ENCODE measurements at places on chromosomes 5 and 9. TPM values are rescaled to one million over a fixed set of nuclear protein-coding genes. Genes with fewer than 3 reads are reported as not detected.
A peak's percentile ranks its signal among the peaks of the same experiment; 100 is the strongest.

Gene DDX4
- not detected for total RNA-seq

- DNase-seq: peak; percentile 56
These were observed 65.2 kb upstream of the SPIN1 start for GRCh38 chr9:88322906-88323566.

DNA sequence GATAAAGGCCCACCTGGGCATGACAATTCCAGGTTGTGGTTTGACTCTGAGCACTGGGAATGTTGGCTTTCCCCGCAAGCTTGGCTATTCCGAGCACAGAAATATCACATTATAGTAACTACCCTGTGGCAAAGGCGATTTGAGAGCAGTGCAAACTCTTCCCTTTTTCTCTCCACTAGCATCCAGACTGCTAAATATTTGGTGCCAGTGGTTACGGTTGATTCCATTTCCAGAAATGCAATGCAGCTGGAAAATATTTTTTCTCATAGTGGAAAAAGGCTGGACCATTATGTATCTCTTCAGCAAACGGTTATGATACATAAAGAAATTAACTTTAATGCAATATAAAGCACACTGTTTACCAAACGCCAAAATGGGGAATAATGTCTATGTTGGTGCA, 158.0 kb downstream of the ENC1 start:
- no peak for DNase-seq

GRCh38 chr5:60259730-60260129, 366.2 kb upstream of the PDE4D start:
- DNase-seq: no peak

Gene CD274
- 14.3 TPM for total RNA-seq

Gene ADGRD2
- total RNA-seq: not detected

DNA sequence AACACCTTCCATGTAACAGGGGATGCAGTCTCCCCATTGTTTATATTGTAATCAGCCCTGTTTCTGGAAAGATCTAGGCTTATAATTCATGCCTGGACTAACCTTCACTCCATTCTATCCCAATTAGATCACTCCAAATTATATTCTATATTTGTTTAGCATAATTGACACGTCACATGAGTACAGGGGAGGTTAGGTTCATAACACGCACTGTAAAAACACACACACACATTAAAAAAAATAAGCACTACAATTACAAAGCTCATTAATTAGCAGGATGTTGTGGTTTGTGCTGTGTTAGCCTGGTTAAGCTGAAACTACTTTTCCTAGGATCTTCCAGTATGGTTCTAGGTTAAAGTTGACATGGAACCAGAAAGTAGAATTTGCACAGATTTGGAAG, 126.0 kb downstream of the MLLT3 start:
- no peak for DNase-seq

DNA sequence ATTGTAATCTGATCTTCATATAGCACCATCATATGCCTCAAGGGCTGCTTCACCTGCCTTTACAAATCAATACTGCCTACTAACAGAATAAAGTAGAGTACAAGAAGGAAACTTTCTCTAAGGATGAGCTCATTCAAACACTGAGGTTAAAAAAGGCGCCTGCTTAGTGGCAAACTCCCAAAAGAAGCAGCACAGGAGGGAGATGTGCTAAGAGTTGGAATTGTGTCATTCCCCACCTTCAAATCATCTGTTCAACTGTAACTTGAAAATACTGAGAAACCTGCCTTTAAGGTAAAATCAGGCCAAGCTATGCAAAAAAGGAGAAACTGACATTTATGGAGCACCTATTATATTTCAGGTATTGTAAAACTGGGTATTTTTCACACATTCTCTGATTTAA, 560.6 kb downstream of the PTPRD start:
- no peak for DNase-seq

Gene AIF1L
- total RNA-seq: 1.0 TPM

GRCh38 chr5:173430394-173430793, 102.2 kb upstream of the STC2 start:
- no peak for DNase-seq

Gene PCDHGA1
- 0.32 TPM for total RNA-seq

DNA sequence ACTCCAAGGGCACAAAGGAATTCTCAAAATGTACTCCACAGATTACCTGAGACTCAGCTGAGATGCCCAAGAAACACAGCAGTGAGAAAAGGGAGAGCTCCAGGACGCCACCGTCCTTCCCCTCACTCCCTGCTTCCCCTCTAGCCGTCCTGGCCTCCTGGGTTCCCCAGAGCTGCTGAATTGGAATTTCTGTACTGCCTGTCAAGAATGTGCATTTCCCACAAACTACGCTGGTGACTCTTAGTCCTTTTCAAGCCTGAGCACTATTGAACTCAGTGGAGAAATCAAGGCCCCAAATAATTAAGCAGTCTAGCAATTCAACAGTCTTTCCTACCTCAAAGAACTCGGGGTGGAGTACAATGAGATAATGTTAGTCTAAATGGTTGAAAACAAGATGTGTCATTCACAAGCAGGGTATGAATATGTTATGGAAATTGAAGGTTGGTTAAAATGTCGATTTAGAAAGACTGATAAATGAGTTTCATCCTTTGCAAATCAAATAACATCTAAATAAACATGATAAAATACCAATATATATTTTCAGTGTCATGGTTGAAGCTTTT, 153.2 kb downstream of the MED27 start:
- no peak for DNase-seq

- no peak for DNase-seq
These were observed 20.4 kb downstream of the S1PR3 start for GRCh38 chr9:89011683-89012082.

DNA sequence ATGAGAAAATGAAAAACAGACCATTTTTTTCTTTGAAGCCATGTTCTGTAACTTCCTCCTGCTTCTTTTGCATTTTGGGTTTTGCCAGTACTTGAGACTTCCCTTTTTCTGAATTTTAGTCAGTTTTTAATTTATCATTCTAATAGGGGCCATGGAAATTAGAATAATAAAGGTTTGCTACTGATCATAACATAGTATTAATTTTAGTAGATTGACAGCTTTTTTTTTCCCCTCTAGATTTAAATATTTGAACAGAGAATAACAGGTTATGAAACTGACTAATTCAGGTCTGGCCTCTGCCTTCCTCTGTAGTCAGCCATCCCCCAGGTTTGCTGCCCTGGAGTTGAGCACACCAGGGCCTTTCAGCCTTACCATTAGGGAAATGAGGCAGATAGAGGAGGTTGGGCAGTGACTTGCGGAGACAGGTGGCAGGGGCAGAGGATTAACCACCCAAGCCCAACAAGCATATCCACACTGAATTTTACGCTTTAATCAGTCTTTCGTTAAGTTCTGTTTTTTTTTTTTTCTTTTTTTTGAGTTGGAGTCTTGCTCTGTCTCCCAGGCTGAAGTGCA, 80.1 kb upstream of the TNFAIP8 start:
- no peak for DNase-seq

All from HT1080 (cell line).